ENCODE measurements at places on chromosomes 7 and 10. TPM values are rescaled to one million over a fixed set of nuclear protein-coding genes. Genes with fewer than 3 reads are reported as not detected.

Gene SPDYE9
- not detected for total RNA-seq

Gene PMPCB
- 89.6 TPM for total RNA-seq

Gene CYP26C1
- not detected for total RNA-seq

Gene FAM24B
- 6.9 TPM for total RNA-seq

Gene ADCYAP1R1
- total RNA-seq: under 0.01 TPM

Gene FHIP2A
- 47.1 TPM for total RNA-seq

Gene ECD
- total RNA-seq: 67.7 TPM

Gene NCF1
- 23.0 TPM for total RNA-seq

Data from mononuclear cell (primary cell).